ENCODE measurements at places on chromosomes 11 and 22.

DNA sequence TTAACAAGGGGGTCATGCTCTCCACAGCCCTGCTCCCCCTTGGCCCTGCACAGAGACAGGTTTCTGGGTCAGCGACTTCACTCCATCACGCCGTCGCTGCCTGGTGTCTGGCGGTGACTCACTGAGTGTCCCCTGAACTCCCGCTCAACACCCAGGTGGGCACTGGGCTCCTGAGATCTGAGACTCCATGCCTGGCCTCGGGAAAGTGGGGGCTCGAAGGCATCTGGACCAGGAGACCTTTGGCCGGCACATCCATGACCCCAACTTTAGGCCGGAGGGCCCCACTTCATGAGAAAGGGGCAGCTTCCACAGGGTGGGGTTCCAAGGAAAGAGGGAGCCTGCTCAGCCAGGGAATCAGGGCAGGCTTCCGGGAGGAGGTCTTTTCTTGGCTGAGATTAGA is 79.3 kb upstream of the PRR5 start:
- no peak for DNase-seq

GRCh38 chr11:12497431-12497830 is 120.1 kb downstream of the PARVA start:
- no peak for DNase-seq

DNA sequence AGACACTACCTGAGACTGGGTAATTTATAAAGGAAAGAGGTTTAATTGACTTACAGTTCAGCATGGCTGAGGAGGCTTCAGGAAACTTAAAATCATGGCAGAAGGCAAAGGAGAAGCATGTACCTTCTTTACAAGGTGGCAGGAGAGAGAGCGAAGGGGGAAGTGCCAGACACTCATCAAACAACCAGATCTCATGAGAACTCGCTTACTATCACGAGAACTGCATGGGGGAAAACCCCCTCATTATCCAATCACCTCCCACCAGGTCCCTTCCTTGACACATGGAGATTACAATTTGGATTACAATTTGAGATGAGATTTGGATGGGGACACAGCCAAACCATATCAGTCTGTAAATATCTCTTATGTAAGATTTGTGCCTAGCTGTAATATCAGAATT is 50.9 kb upstream of the ATXN10 start:
- DNase-seq = no peak

- DNase-seq = no peak
Measured at GRCh38 chr11:73163638-73164174, 21.6 kb upstream of the FCHSD2 start.

- DNase-seq = no peak
Measured at GRCh38 chr11:61928606-61929005, 11.2 kb upstream of the RAB3IL1 start.

DNA sequence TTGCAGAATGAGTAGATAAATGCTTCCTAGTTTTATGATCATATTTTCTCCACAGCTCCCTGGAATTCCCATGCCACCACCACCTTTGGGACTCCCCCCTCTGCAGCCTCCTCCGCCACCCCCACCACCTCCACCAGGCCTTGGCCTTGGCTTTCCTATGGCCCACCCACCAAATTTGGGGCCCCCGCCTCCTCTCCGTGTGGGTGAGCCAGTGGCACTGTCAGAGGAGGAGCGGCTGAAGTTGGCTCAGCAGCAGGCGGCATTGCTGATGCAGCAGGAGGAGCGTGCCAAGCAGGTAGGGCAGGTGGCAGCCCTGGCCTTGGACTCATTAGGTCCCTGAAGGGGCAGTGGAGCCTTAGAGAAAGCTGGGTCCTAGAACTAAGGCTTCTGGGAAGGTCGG is 2.9 kb downstream of the SF3B2 start:
- DNase-seq = no peak

DNA sequence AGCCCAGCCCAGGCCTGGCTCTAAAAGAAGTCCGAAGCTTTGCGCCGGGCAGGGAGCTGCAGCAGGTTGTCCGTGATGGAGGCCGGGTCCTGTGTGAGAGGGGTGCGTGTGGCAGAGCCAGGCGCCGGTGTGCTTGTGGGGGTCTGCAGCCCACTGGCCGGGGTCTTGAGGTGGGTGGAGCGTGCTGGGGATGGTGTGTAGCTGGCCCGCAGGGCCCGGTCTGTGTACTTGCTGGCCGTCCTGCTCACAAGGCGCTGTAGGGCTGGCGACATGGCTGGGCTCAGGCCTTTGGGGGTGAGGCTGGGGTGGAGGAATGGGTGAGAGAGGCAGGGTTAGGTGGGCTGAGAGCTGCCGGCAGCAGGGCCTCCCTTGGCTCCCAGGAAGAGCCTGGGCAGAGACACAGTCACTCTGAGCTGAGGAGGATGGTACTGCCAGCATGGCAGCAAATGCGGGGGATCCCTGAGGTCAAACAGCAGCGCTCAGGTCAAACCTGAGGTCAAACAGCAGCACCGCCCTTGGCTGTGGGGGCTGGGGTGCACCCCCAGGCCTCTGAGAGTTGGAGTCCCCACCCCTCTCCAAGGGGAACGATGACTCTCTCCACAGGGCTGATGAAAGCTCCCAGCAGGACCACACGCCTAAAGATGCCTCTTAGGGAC is 3.2 kb downstream of the TSSK2 start:
- no peak for DNase-seq

- DNase-seq = no peak
Measured at GRCh38 chr22:20196094-20196842, 45.4 kb upstream of the CCDC188 start.

- peak; percentile 81 for DNase-seq
Measured at GRCh38 chr11:120303004-120303637, 22.0 kb upstream of the TLCD5 start.

DNA sequence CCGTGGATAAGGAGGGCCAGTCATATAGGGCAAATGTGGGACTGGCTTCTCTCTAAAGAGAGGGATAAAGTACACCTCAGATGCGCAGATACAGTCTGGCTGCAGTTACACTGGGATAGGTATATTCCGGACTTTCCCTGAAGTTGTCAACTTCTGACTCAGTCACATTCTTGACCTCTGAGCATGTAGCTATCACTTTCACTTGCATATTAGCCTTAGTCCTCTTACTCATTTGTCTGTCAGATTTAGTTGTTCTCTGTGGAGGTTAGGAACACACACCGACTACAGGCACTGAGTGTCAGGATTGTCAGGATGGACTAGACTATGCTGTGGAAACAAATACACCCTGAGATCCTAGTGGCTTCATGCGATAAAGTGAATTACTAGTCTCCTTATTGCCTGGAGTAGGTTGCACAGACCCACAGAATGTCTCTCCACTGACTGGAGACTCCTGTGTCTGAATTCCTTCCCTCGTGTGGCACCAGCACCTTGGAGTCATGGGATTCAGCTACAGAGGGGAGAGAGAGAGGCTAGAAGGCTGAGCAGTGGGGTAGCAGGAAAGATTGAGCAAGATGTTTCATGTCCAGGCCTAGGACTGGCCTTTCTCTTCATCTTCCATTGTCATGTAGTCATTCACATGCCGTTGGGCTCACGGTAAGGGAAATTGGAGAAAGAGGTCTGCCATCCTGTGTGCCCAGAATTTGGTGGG is 654.3 kb downstream of the NTM start:
- no peak for DNase-seq

GRCh38 chr22:24843048-24843447 is 37.0 kb downstream of the SGSM1 start:
- peak; percentile 19 for DNase-seq

- DNase-seq = no peak
Measured at GRCh38 chr11:73671701-73672100, 25.3 kb downstream of the PLEKHB1 start.

GRCh38 chr11:5966958-5967357 is 1.3 kb downstream of the OR56A5 start:
- no peak for DNase-seq

DNA sequence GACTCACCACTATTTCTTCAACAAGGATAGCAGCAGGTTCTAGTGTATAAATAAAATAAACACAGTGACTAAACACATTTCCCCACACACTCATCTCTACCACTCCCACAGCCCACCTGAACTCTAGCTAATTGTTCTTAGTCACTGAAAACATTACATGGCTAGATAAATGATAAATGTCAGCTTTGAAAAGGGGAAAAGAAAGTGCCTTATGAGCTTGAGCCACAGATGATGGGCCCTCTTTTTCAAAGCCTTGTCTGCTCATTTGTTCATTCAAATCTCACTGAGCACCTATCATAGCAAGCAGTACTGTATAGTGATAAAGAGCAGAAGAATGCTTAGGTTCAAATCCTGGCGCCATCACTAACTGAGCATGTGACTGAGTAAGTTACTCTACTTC is 58.3 kb downstream of the SIK3 start:
- no peak for DNase-seq

DNA sequence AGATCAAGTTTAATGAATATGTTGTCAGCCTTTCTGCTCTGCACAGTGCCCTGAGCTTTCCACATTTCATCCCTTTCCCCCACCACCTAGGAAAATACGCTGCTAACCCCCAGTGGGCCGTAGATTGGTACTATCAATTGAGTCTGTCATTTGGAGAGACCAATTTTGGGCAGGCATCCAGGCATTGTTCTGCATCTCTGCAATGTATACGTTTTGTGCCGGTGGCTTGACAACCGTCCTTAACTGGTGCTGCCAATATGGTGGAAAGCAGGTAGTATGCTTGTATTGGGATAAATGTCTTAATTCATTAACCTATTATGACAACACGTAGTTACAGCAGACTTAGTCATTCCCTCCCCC is 1.3 kb downstream of the ELMOD1 start:
- no peak for DNase-seq

- DNase-seq = peak; percentile 68
Measured at GRCh38 chr11:60872961-60873524, 5.7 kb downstream of the ZP1 start.

- peak; percentile 86 for DNase-seq
Measured at GRCh38 chr22:30196141-30196879, 50.2 kb downstream of the LIF start.

DNA sequence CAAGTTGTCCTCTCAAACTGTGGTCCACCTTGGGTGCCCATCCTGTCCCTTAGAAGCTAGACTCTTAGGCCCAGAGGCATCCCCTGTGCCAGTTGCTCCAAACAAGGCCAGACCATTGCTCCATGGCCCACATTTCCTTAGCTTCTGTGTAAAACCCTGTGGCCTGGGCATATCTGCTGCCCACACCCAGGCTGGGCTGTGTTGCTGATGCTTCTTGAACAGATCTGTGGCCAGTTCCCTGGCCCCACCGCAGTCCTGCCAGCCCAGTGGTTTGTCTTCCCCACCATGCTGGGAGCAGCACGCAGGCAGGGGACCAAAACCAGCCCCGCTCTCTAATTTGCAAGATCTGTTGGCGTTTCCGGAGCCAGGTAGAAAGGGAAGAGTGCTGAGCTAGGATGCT is 72.2 kb downstream of the CSNK2A3 start:
- DNase-seq = no peak

DNA sequence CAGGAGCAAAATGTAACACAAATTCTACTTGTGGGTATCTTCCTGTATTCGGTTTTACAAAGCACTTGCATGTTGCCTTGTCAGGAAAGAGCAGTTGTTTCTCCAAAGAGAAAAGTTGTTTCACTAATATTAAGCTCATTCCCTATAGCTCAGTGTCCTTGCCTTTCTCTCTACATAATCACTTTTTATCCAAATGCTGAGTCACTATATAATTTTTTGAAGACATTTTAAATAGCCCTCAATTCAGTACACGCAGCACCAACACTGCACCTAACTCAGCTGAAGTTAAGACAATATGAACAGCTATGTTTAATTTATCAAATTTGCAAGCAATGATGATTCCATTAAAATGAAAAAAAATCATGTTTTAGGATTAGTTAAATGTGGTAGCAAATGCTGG is 14.5 kb upstream of the MRTFA start:
- DNase-seq = no peak

- no peak for DNase-seq
Measured at GRCh38 chr11:119872611-119873310, 143.8 kb upstream of the NECTIN1 start.

DNA sequence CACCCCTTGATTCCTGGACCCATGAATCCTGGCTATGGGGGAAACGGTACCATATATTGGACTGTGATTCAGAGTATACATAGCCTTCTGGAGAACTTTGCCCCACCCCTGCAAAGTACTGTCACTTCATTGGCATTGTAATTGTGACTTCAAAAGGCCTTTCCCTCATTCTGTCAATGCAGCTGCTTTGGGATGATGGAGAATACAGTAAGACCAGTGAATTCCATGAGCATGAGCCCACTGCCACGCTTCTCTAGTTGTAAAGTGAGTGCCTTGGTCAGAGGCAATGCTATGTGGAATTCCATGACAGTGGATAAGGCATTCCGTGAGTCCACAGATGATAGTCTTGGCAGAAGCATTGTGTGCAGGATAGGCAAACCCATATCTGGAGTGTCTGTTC is 25.7 kb upstream of the MSANTD2 start:
- no peak for DNase-seq

- peak; percentile 90 for DNase-seq
Measured at GRCh38 chr11:9001736-9002135, 2.1 kb downstream of the NRIP3 start.

GRCh38 chr11:33405834-33406602 is 148.8 kb downstream of the HIPK3 start:
- no peak for DNase-seq

DNA sequence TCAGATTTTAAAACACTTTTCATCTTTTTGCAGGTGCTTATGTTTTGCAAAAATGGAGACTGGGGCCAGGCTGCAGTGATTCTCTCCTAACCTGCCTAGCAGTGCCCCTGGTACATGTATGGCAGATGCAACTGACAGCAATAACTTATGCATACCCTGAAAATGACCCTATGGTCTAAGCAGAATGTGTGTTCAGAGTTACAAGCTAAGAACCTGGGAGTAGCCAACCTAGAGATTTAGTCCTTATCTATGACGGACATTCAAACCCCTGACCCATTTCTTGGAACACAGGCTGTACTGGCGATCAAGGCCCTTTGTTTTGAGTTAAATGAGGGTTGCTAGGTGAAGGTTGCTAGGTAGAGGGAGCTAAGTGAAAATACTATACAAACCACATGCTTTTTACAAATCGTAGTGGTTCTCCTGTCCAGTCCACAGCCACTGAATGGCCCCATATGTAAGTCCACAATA is 184.9 kb upstream of the SESN3 start:
- DNase-seq = no peak

DNA sequence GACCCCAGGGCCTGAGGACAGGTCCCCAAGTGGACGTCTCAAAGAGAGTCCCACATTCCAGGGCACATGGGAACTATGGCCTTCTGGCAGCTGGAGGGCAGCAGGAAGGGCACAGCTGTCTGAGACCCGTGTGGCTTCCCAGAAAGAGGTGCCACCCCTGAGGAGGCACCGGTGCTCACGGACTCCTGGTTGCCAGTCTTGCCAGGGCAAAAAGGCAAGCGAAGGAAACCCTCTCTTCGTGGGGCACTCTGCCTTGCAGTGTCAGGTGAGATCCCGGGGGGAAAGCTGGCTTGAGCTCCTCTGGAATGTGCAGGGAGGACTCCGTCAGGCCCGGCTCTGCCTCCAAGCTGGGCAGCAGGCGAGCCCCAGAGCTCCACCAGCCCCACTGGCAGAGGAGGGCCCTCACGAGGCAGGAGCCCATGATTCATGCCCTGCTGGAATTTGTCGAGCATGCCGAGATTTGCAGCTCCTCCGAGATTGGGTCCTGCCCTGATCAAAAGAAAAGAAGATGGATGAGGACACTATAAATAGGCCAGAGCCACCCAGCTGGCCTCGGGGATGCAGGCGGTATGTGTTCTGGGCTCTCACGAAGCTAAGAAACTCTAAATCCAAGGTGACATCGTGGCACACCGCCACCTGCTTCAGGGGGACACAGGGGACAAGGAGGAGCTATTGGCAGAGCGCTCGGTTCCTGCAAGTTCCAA is 9.9 kb upstream of the CELSR1 start:
- DNase-seq = no peak

Data from NB4 (cell line).